ENCODE measurements at places on chromosomes 7 and 10. TPM values are rescaled to one million over a fixed set of nuclear protein-coding genes. Genes with fewer than 3 reads are reported as not detected.

FMC1 gene
- total RNA-seq: 12.1 TPM

C10orf105 gene
- not detected for total RNA-seq

APBB1IP gene
- 16.1 TPM for total RNA-seq

VAX1 gene
- total RNA-seq: not detected

CACNA2D1 gene
- 0.91 TPM for total RNA-seq

MYPN gene
- not detected for total RNA-seq

MRPS17 gene
- 9.5 TPM for total RNA-seq

BLNK gene
- total RNA-seq: 9.3 TPM

PPP1R17 gene
- not detected for total RNA-seq

PCBD1 gene
- 239 TPM for total RNA-seq

OIT3 gene
- total RNA-seq: 25.2 TPM

ITGA8 gene
- total RNA-seq: 0.20 TPM

LRCH4 gene
- 31.6 TPM for total RNA-seq

TMEM270 gene
- not detected for total RNA-seq

SFXN4 gene
- total RNA-seq: 17.8 TPM

UPK3B gene
- total RNA-seq: 1.2 TPM

LEP gene
- not detected for total RNA-seq

ZNF107 gene
- total RNA-seq: 0.70 TPM

ELOVL3 gene
- not detected for total RNA-seq

EIF4H gene
- 125 TPM for total RNA-seq

VSTM4 gene
- total RNA-seq: 2.7 TPM

TUBAL3 gene
- total RNA-seq: not detected

UTF1 gene
- not detected for total RNA-seq

VWDE gene
- total RNA-seq: 0.38 TPM
